ENCODE measurements at places on chromosomes 4 and X. TPM values are rescaled to one million over a fixed set of nuclear protein-coding genes. Genes with fewer than 3 reads are reported as not detected.

- DNase-seq = peak; percentile 23
Measured at GRCh38 chr4:105978684-105979296, 83.5 kb downstream of the NPNT start.

- no peak for DNase-seq
Measured at GRCh38 chr4:140863197-140863596, 107.0 kb upstream of the TBC1D9 start.

- no peak for DNase-seq
Measured at GRCh38 chrX:49053223-49054072, 5.4 kb upstream of the CCDC120 start.

The SLC6A14 gene
- not detected for polyA plus RNA-seq

The F8A1 gene
- polyA plus RNA-seq = 7.1 TPM

The PWWP3B gene
- not detected for polyA plus RNA-seq

- DNase-seq = no peak
Measured at GRCh38 chr4:170114636-170115035, 24.9 kb upstream of the AADAT start.

The USP17L12 gene
- polyA plus RNA-seq = not detected

The ERAS gene
- polyA plus RNA-seq = not detected

The CLIC2 gene
- polyA plus RNA-seq = not detected

All from BJ (cell line).